ENCODE measurements at places on chromosomes 16 and 17. TPM values are rescaled to one million over a fixed set of nuclear protein-coding genes. Genes with fewer than 3 reads are reported as not detected.

USP10 gene
- total RNA-seq: 97.4 TPM

HOXB1 gene
- total RNA-seq: not detected

KRT28 gene
- not detected for total RNA-seq

ITGAE gene
- 29.6 TPM for total RNA-seq

FOXF1 gene
- 1.1 TPM for total RNA-seq

LGALS9B gene
- total RNA-seq: not detected

PHAF1 gene
- total RNA-seq: 16.1 TPM

CACNG3 gene
- total RNA-seq: not detected

FBXW10 gene
- not detected for total RNA-seq

PLA2G10 gene
- total RNA-seq: not detected

SLC47A1 gene
- total RNA-seq: 0.90 TPM

B4GALNT2 gene
- total RNA-seq: 0.14 TPM

TBC1D3 gene
- 1.9 TPM for total RNA-seq

SPHK1 gene
- 70.7 TPM for total RNA-seq

ALOX12 gene
- not detected for total RNA-seq

ASGR1 gene
- 14.0 TPM for total RNA-seq

KRTAP4-5 gene
- not detected for total RNA-seq

SPN gene
- total RNA-seq: not detected

CORO6 gene
- total RNA-seq: 7.8 TPM

NOG gene
- total RNA-seq: 2.1 TPM

SLC5A10 gene
- not detected for total RNA-seq

OR1E2 gene
- not detected for total RNA-seq

MNT gene
- total RNA-seq: 21.6 TPM

SDR42E2 gene
- total RNA-seq: 0.21 TPM

ARHGDIG gene
- 0.93 TPM for total RNA-seq

UNK gene
- total RNA-seq: 25.9 TPM

SLFN11 gene
- 95.0 TPM for total RNA-seq

FBXO39 gene
- total RNA-seq: 0.20 TPM

TSPAN10 gene
- total RNA-seq: 0.91 TPM

COG4 gene
- 46.5 TPM for total RNA-seq

GPR139 gene
- not detected for total RNA-seq

MT1G gene
- not detected for total RNA-seq

MYLK3 gene
- not detected for total RNA-seq

OR1F1 gene
- not detected for total RNA-seq

MAP3K14 gene
- total RNA-seq: 7.9 TPM

FOXC2 gene
- total RNA-seq: 44.0 TPM

PPM1D gene
- total RNA-seq: 18.6 TPM

EVI2A gene
- total RNA-seq: 0.22 TPM

HEXIM1 gene
- 20.0 TPM for total RNA-seq

CCDC200 gene
- not detected for total RNA-seq

KRT40 gene
- not detected for total RNA-seq

SSTR5 gene
- total RNA-seq: 0.24 TPM

ZNF174 gene
- total RNA-seq: 7.4 TPM

CFAP97D1 gene
- total RNA-seq: not detected

RANGRF gene
- total RNA-seq: 36.8 TPM

CTRB2 gene
- total RNA-seq: not detected

PRR15L gene
- not detected for total RNA-seq

SGCA gene
- total RNA-seq: not detected

ANKRD40CL gene
- total RNA-seq: not detected

CHST4 gene
- not detected for total RNA-seq

HOXB13 gene
- not detected for total RNA-seq

SOST gene
- total RNA-seq: not detected

Measured in endothelial cell of umbilical vein (primary cell).